ENCODE measurements at places on chromosomes 11 and 22. TPM values are rescaled to one million over a fixed set of nuclear protein-coding genes. Genes with fewer than 3 reads are reported as not detected.

DKK3 gene
- 228 TPM for total RNA-seq

BIK gene
- not detected for total RNA-seq

DRAP1 gene
- total RNA-seq: 276 TPM

FOLR2 gene
- total RNA-seq: not detected

KLHL35 gene
- 0.12 TPM for total RNA-seq

DBX1 gene
- total RNA-seq: not detected

CHRNA10 gene
- not detected for total RNA-seq

PNPLA2 gene
- 12.4 TPM for total RNA-seq

SESN3 gene
- 0.79 TPM for total RNA-seq

DUSP8 gene
- total RNA-seq: 1.1 TPM

NCR3LG1 gene
- 0.17 TPM for total RNA-seq

PRR33 gene
- total RNA-seq: not detected

ALDH3B1 gene
- total RNA-seq: 7.5 TPM

KCNQ1OT1 gene
- 0.25 TPM for total RNA-seq

All from MG63 (cell line).